SJCRH30 (cell line): ENCODE measurements at places on chromosomes 6 and 20.

- no peak overlapping the region for H3K4me3 ChIP-seq
- peaks cover 10% of the 10 kb centered on the region; the same call in 1 of the 2 replicates for H3K36me3 ChIP-seq
- no peak for DNase-seq
- no peaks in the 10 kb centered on the region for H3K4me1 ChIP-seq
Observed at GRCh38 chr6:158783851-158784250, 35.3 kb downstream of the EZR start.

DNA sequence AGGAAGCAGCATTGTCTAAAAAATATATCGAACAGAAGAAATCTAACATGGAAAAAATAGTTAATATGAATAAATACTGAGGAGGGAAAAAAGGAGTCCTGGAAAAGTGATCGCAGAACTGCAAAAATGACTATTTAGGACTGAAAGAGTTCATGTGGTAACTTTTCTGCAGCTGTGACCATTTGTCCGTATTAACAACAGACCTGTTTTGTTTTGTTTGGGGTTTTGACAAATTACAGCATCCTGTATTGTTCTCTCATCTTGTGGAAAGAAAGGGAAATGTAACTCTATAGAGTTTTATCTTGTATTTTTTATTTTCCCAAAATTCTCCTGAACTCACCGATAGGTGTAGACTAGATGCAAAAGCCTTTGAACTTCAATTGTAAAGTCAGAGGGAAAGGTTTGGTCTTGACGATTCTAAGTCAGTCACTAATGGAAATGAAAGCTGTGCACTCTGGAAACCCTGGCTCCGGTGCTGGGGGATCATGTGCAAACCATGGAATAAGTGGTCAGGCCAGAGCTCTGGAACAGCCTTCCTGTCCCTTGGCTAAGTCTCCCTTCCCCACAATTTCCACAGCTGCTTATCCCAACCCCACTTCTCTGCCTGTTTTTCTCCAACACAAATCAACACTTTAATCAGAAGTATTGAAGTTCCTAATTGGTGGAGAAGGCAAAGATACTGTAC lies 51.2 kb upstream of the MARCKS start:
- H3K4me1 ChIP-seq: no peaks in the 10 kb centered on the region
- H3K36me3 ChIP-seq: no peaks in the 10 kb centered on the region
- no peaks in the 10 kb centered on the region for H3K27me3 ChIP-seq
- peak; percentile 26 for DNase-seq

DNA sequence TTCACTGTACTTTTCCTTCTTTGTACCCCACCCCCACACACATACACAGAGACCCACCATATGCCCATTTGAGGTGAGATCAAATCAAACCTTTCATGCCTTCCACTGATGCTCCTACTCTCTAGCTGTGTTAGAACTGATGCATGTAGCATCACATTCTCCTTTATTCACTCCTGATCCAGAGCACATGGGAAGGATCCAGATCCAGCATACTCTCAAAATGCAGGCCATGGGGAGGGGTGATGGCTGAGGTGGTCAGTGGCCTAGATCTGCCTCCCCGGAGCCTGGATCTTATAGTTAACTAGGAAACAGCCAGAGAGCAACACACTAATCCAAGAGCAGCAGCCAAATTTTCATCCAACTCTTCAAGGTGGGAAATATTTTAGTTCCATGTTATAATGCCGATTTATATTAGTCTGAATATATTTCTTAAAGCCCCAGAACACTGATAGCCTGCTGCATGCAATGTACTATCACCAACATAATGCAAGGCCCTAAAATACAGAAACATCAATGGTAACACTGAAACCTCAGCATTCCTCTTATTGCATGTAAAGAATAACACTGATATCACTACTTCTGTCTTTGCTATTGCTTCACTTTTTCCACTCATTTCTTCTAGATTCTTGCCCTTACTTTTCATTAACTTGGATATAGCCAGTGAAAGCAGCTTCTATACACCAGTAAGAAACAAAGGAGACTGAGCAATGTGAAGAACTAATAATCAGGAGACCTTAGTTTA lies 126.8 kb upstream of the BEND6 start:
- H3K27ac ChIP-seq: no peak overlapping the region
- no peaks in the 10 kb centered on the region for H3K27me3 ChIP-seq
- no peaks in the 10 kb centered on the region for H3K36me3 ChIP-seq
- no peaks in the 10 kb centered on the region for H3K4me1 ChIP-seq
- H3K4me3 ChIP-seq: no peak overlapping the region
- no peak for DNase-seq

DNA sequence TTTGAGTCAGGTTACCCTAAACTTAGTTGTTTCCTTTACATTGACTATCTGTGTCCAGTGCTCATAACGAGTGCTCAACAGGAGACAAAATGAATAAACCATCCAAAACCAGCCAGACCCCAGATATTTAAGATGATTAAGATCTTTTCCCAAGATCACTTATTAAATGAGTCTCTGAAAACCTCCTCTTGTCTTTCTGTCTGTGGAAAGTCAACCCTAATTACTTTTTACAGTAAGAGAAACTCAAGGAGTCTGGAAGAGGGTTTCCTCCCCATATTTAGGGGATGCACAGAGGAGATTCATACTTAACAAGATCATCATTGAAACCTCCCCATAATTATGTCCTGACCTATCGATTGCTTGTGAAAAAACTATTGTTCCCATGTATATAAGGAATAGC lies 84.0 kb downstream of the CAP2 start:
- H3K4me3 ChIP-seq: no peak overlapping the region
- no peaks in the 10 kb centered on the region for H3K27me3 ChIP-seq
- no peaks in the 10 kb centered on the region for H3K36me3 ChIP-seq

GRCh38 chr6:36519352-36519751 lies 27.9 kb downstream of the STK38 start:
- no peaks in the 10 kb centered on the region for H3K4me1 ChIP-seq
- H3K4me3 ChIP-seq: no peak overlapping the region
- H3K27ac ChIP-seq: no peak overlapping the region

DNA sequence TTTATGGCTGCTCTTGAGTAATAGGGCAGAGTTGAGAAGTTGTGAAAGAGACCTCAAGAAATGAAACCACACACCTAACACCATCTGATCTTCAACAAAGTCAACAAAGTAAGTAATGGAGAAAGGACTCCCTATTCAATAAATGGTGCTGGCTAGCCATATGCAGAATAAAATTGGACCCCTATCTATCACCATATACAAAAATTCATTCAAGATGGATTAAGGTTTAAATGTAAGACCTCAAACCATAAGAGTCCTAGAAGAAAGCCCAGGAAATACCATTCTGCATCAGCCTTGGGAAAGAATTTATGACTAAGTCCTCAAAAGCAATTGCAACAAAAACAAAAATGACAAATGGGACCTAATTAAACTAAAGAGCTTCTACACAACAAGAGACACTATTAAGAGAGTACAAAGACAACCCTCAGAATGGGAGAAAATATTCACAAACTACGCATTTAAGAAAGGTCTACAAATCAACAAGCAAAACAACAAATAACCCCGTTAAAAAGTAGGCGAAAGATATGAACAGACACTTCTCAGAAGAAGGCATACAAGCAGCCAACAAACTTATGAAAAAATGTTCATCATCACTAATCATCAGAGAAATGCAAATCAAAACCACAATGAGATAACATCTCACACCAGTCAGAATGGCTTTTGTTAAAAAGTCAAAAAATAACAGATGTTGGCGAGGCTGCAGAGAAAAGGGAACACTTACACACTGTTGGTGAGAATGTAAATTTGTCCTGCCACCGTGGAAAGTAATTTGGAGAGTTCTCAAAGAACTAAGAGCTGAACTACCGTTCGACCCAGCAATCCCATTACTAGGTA lies 4.0 kb downstream of the MAP3K5 start:
- no peak overlapping the region for H3K4me3 ChIP-seq
- H3K27ac ChIP-seq: no peak overlapping the region
- H3K36me3 ChIP-seq: no peaks in the 10 kb centered on the region
- no peak for DNase-seq
- peaks cover 8% of the 10 kb centered on the region for H3K4me1 ChIP-seq
- no peaks in the 10 kb centered on the region for H3K27me3 ChIP-seq

DNA sequence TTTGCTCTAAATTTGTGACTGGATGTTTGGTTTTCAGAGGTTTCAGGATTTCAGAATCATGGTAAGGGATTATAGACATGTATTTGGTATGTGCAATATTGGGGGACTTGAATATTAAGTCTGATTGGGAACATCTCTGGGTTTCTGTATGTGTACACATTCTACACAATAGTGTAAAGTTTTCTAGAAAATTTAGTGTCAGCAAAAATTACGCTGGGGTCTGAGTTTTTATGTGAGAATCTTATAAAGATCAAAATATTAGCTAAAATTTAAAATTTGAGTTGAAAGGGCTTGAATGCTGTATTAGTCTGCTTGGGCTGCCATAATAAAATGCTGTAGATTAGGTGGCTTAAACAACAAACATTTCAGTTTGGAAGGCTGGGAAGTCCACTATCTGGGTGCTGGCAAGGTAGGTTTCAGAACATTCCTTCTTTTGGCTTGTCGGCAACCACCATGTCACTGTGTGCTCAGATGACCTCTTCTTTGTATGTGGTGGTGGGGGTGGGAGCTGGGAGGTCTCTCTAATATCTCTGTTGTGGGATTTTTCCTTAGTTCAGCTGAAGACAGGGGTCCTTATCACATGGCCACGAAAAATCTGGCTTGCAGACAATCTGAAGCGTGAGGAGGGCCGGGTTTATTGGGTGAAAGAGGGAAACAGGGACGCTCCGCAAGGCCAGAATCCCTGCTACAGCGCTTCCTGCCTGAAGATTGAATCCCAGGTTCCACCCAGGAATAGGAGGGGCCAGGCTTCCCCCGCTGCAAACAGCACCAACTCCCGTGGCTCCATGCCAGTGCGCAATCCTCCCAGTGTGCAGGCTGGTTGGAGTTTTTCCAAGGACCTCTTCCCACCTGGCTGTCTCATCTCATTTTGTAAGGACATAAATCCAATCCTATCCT lies 299.7 kb downstream of the PLCB1 start:
- peak overlapping the region; percentile 73 for H3K27ac ChIP-seq
- H3K4me3 ChIP-seq: peak overlapping the region; percentile 44
- H3K27me3 ChIP-seq: no peaks in the 10 kb centered on the region
- peaks cover 20% of the 10 kb centered on the region for H3K4me1 ChIP-seq
- no peaks in the 10 kb centered on the region for H3K36me3 ChIP-seq

DNA sequence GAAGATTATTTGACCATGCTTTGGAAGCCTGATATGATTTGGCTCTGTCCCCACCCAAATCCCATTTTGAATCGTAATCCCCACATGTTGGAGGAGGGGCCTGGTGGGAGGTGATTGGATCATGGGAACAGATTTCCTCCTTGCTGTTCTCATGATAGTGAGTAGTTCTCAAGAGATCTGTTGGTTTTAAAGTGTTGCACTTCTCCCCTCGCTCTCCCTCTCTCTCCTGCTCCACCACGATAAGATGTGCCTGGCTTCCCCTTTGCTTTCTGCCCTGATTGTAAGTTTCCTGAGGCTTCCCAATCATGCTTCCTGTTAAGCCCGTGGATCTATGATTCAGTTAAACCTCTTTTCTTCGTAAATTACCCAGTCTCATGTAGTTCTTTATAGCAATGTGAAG lies 21.7 kb upstream of the FAM217A start:
- no peaks in the 10 kb centered on the region for H3K4me1 ChIP-seq
- H3K36me3 ChIP-seq: no peaks in the 10 kb centered on the region
- DNase-seq: no peak
- H3K4me3 ChIP-seq: no peak overlapping the region
- no peaks in the 10 kb centered on the region for H3K27me3 ChIP-seq

DNA sequence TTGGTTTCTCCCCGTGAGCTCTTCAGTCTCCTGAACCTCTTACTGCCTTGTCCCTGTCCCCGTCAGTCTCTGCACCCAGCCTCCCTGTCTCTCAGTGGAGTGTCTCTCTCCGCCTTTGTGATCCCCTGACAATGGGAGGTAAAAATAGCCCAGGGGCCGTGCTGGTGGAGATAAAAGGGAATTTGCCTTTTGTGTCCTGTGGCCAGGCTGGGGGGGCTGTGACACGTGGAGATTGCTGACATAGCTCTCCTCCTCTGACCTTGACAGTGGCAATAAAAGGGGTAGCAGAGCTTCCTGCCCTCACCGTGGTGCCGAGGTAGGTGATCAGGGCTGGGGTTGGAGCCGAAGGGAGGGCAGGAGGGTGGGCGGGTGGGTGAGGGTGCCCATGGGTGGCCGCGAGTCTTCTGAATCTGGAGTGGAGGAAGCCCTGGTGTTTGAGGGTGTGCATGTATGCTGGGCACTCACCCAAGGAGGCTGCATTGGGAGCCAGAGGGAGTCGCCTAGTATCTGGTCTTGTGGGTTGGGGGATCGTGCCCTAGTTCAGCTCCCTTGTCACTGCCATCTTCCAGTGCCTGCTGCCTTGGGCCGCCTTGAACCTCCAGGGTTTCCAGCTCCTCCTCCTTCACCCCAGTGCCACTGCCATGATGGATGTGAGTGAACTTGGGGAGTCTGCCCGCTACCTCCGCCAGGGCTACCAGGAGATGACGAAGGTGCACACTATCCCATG lies 21.9 kb downstream of the MYH7B start:
- H3K4me3 ChIP-seq: no peak overlapping the region
- H3K27ac ChIP-seq: no peak overlapping the region
- no peaks in the 10 kb centered on the region for H3K27me3 ChIP-seq
- DNase-seq: no peak

DNA sequence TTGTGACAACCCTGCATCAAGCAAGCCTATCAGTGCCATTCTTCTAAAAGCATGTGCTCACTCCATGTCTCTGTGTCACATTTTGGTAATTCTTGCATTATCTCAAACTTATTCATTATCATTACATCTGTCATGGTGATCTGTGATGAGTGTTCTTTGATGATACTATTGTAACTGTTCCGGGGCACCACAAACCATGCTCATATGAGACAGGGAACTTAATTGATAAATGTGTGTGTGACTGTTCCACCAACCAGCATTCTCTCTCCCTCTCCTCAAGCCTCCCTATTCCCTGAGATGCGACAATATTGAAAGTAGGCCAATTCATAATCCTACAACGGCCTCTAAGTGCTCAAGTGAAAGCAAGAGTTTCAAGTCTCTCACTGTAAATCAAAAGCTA lies 4.0 kb downstream of the HUS1B start:
- no peaks in the 10 kb centered on the region for H3K36me3 ChIP-seq
- no peak for DNase-seq
- no peaks in the 10 kb centered on the region for H3K4me1 ChIP-seq
